ENCODE measurements at places on chromosomes 16 and 17.

GRCh38 chr16:70746040-70746707 lies 54.8 kb downstream of the VAC14 start:
- DNase-seq = no peak

GRCh38 chr17:79201536-79202227 lies 127.1 kb downstream of the ENGASE start:
- no peak for DNase-seq

- DNase-seq = no peak
Observed at GRCh38 chr16:75695708-75696107, 5.6 kb downstream of the DUXB start.

GRCh38 chr16:27829975-27830374 lies 233.5 kb downstream of the GSG1L start:
- no peak for DNase-seq

- no peak for DNase-seq
Observed at GRCh38 chr17:77526728-77527350, 386.1 kb downstream of the SEC14L1 start.

- DNase-seq = no peak
Observed at GRCh38 chr17:39808409-39808997, 55.6 kb downstream of the IKZF3 start.

GRCh38 chr16:81875461-81875860 lies 96.4 kb downstream of the PLCG2 start:
- no peak for DNase-seq

DNA sequence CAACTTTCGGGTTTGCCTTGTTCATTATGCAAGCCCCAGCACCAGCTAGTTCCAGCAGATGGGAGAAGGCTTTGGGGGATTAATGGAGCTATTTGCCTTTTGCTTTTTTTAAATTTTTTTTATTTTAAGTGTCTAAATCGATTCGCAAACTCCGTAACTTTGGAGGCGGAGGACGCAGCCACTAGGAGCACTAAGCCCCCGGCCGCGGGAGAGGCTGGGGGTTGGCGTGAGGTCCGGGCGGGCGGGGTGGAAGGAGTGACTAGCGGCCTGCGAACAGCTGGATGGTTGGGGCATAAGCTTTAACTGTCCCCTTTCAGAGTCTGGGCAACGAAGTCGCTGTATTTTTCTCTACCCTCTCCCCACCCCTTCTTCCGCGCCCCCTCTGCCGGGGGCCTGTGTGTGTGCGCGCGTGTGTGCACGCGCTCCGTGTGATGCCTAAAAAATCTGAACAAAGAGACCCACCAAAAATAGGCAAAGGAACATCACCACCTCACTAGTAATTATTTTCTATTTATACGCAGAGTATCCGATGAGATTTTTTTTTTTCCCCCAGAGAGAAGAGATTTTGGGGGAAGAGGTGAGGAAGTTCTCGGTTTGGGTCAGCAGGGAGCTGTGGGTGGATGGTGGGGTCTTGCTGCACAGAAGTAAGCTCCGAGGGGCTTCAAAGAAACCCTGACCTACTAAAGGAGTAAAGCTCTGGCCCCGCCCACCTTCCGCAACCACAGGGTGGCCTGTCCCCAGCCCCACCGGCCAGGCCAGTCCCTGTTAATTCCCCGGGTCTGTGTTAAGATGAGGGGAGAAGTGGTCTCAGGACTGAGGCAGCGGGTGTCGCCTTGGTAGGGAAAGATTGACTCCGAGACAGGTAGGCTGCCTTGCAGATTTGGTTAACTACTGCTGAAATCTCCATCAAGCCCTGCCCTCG lies 2.3 kb downstream of the SHISA9 start:
- DNase-seq = no peak

GRCh38 chr17:76056882-76057281 lies 15.4 kb downstream of the SRP68 start:
- DNase-seq = no peak

- no peak for DNase-seq
Observed at GRCh38 chr16:81424771-81425170, 19.8 kb upstream of the CMIP start.

DNA sequence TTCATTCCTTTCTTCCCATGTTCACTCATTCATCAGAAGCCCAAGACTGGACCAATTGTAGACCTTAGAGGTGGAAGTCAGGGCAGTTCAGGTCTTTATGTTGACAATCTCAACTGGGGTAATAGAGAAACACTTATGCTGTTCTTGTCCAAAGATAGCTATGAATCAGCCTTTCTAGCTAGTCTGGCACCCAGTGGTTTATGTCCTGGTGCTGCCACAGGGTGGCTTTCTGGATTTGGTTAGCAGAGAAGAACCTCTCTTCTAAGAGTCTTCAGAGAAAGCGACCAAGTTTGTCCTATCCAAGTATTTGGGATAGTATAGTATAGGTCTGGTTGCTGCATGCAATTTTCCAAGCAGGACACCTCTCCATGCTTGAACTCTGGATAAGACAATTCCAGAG lies 83.3 kb downstream of the NOG start:
- no peak for DNase-seq

- DNase-seq = no peak
Observed at GRCh38 chr16:3797904-3798811, 80.8 kb upstream of the TRAP1 start.

- no peak for DNase-seq
Observed at GRCh38 chr16:85206472-85207356, 94.4 kb upstream of the CIBAR2 start.

- no peak for DNase-seq
Observed at GRCh38 chr17:6476810-6477179, 32.5 kb downstream of the PIMREG start.

DNA sequence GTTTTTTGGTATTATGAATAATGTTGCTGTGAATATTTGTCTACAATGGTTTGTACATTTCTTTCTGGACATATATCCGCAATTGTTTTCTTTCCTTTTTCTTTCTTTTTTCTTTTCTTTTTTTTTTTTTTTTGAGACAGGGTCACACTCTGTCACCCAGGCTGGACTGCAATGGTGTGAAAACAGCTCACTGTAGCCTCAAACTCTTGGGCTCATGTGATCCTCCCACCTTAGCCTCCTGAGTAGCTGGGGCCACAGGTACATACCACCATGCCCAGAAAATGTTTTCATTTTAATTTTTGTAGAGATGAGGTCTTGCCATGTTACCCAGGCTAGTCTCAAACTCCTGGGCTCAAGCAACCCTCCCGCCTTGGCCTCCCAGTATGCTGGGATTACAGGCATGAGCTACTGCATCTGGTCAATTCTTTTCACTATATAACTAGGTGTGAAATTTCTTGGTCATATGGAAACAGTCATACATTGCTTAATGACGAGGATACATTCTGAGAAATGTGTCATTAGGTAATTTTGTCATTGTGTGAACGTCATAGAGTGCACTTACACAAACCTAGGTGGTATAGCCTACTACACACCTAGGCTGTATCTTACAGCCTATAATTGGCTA lies 15.2 kb downstream of the IL21R start:
- DNase-seq = no peak

GRCh38 chr17:67459985-67460384 lies 82.9 kb downstream of the PITPNC1 start:
- DNase-seq = no peak

DNA sequence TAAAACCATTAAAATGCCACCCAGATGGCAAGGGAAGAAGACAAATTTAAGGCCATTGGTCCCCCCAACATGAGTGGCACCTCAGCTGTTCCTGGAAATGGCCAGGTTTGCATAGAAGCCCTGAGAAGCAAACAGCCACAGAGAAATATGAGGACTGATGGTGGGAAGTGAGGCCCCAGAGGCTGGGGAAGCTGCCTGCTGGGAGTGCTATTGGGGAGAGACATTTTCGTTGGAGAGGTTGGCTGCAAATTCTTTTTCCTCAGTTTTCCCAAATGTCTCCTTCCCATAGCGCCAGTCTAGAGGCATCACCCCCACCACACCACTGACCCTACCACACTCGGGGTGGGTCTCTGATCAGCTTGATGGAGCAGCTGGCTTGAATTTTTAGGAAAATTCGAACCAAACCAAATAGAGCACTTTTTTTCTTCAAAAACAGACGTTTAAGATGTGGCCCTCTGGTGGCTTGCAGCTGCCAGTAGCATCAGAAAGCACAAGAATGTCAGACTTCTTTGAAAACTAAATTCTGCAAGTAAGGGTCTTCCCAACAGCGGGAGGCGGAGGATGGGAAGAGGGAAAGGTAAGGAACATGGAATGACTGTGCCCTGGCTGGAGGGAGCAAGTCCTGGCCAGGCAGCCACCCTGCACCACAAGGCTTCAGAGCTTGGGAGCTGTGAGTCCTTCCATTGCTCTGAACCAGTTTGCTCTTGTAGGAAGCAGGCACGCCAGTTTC lies 13.2 kb upstream of the SLC12A3 start:
- DNase-seq = no peak

DNA sequence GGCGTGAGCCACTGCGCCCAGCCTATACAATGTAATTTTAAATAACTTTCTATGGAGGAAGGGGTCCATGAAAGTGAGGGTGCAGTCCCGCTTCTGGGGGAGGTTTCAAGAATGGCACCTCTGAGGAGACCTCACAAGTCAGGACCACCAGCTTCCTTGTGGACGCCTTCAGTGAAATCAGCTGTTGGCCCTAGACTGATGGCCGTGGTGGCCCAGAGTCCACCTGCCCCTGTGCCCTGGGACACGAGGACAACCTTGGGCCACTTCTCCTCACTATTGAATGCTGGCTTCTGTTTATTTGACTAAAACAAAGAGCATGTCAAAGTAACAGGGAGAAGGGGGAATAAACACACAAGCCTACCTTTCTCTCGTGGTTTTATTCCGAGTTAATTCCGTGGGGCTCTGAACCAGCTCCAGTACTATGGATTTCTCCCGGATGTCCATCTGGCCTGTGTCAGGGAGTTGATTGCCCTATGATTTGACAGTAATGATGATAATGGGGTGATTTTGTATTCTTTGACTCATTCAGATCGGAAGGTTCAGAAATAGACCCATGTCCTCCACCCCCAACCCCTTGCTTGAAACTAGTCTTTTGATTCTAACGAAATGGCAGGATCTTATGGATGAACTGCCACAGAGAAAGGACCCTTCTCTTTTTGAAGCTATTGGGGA lies 8.6 kb upstream of the CBX4 start:
- no peak for DNase-seq

DNA sequence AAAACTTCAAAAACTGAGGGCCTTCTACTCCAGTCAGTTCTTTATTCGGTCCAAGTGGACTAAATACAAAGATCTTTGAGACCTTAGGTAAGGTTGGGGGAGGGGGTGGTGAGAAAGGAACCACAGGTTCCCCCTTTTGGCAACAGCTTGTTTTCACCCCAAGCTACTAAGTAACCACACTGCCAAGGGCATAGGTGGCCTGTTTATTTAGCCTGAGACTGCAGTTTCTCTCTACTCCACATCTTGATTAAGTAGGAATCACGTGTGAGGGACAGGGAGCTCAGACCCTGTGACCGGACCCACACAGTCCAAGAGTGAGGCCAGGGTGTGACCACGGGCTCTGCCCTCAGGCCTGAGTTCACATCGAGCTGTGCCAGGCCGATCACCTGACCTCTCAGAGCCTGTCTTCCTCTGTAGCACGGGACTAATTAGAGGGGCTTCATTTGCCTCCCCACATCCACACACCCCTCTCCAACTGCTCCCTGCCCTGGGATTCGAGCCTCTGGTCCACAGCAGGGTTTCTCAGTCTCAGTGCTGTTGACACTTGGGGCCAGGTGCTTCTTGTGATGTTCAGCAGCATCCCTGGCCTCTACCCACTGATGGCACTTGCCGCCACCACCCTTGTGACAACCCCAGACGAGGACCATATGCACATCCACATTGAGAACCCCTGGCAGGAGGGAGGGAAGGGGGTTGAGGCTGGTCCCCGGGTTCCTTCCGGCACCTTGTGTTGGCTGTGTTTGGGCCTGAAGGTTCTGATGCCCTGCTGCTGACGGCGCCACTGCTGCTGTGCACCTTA lies 17.8 kb downstream of the ST6GALNAC2 start:
- DNase-seq = no peak

DNA sequence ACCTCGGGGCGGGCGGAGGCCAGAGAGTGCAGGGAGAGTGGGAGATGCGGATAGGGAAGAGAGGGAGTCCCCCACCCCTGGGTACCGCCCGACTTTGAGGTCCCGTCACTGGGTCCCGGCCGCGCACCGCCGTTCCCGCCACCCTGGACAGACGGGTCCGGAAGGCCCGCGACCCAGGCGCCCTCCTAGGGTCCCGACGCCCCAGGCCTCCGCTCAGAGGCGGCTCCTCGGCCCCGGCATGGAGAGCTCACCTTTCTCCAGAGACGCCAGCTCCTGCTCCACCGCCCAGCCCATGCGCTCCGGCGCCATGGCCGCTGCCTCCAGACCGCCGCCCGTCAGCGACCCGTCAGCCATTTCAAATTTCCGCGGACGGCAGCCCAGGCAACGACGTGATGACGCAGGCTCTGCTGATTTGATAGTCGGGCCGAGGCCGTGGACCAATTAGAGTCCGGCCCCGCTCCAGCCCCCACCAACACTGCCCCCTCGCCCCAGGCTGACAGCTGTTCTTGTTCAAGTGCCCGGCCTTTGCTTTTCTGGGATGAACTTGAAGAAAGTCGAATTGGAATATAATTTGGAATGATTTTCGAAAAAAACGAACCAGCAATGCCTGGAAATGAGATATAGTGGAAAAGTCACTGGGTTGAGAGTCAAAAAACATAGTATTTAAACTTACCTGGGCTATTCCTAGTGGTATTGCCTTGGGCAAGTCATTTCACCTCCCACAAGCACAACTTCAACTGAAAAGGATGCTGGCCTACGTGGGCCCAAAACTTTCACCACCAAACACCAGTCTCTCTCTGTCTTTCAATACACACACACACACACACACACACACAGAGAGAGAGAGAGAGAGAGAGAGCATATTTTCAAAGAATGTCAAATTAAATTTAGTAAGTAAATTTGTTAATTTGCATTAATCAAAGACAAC lies at the start of gene SHCBP1:
SHCBP1 (minus strand) TSS at position 374 of the 928 bp plus-strand sequence; CDS start at position 354, 20 bp downstream.
- DNase-seq = peak; percentile 32

- DNase-seq = no peak
Observed at GRCh38 chr16:84610376-84610775, 7.5 kb downstream of the COTL1 start.

- DNase-seq = no peak
Observed at GRCh38 chr17:11506635-11507034, 91.6 kb upstream of the DNAH9 start.

DNA sequence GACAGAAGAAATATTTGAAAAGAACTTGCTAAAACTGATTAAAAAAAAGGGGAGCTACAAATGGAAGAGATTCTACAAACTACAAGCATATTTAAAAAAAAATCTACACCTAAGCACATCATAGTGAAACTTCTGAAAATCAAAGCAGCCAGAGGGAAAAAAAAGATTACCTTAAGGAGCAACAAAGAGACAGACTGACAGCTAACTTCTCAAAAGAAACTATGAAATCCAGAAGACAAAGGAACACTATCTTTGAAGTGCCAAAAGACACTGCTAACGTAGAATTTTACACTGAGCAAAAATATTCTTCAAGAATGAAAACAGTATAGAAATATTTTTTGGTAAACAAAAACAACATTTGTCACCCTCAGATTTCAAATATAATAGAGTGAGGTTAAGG lies 151.2 kb downstream of the MYO1D start:
- DNase-seq = no peak

DNA sequence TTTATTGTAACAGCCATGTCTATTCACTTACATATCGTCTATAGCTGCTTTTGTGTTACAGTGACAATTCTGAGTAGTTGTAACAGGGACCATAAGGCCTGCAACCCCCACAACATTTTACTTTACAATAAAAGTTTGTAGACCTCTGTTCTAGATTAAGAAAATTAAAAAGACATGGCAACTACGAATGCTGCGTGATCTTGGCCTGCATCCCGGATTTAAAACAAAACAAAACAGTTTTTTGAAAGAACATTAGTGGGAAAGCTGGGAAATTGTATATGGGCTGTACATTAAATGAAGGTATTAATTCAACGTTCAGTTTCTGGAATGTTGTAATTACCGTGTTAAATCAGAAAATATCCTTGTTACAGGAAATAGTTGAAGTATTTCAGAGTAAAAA lies 64.1 kb downstream of the RMI2 start:
- no peak for DNase-seq
